ENCODE measurements at places on chromosomes 3 and 15.
A peak's percentile ranks its signal among the peaks of the same experiment; 100 is the strongest.

- no peak for DNase-seq
These were observed 151.1 kb downstream of the IL20RB start for GRCh38 chr3:137108699-137109440.

GRCh38 chr15:62853114-62853840, 189.3 kb upstream of the TPM1 start:
- DNase-seq, result no peak

- no peak for DNase-seq
These were observed 165.5 kb downstream of the MEX3B start for GRCh38 chr15:81880314-81880713.

- DNase-seq, result peak; percentile 66
These were observed 37.5 kb upstream of the STIMATE start for GRCh38 chr3:52934630-52935530.

- DNase-seq, result no peak
These were observed 65.0 kb upstream of the ATP2B2 start for GRCh38 chr3:10570196-10570946.

DNA sequence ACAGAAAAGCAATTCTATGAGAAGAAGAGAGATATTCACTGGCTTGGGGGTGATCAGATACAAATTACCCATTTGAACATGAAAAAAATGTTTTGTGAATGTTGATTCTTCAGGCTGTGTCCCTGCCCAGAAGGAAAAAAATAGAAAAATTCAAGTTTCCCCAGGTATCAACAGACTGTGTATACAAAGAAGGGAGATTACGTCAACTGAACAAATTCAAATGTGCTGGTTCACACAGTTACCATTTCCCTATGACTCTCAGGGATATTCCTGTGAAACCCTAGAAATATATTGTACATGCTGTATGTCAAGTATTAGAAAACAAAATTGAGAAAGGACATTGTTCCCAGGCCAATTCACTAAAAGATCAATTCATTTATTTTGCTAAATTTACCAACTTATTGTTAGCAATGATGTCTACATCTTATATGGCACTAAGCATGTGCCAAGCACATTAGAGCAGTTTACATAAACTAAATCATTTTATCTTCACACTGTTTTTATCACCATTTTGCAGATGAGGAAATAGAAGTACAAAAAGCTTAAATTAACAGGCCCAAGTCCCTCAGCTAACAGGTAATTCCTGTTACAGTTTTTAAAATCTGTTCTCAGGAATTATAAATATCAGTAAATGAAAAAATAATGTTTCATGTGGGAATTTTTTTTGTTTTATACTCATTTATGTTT, 306.7 kb upstream of the ROBO2 start:
- no peak for DNase-seq

DNA sequence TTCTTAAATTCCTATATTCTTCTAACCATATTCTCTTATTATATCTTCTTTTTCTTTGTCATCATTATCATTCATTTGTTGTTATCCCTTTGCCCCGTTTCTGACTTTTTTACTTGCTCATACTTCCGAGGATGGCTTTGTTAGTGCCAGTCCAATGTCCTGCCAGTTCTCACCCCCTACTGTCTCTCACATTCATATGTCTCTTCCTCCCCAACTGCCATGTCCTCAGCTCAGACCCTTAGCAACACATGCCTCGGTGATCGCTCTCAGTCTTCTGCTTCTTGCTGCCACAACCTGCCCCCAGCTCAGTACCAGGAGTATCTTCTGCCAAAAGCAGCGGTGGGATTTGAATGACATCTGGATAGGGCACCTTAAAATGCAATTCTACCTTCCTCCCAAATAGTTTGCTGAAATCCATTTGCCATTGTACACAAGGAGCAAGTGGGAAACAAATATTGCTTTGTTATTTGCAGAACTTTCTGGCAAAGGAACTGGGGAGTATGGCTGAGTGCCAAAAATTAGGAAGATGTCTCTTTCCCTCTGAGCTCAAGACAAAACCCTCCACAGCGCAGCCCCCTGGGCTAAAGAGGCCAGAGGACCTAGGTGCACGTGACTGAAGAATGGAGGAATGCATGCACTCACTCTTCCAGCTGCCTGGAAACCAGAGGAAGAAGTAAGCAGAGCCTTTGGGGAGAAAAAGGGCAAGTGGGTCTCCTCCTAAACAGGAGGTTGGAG, 57.7 kb upstream of the CTNNB1 start:
- no peak for DNase-seq
